Fibroblast of pulmonary artery (primary cell): ENCODE measurements at places on chromosomes 11 and 22.
A peak's percentile ranks its signal among the peaks of the same experiment; 100 is the strongest.

GRCh38 chr11:104001561-104002056, 34.8 kb upstream of the DDI1 start:
- peak; percentile 59 for DNase-seq

DNA sequence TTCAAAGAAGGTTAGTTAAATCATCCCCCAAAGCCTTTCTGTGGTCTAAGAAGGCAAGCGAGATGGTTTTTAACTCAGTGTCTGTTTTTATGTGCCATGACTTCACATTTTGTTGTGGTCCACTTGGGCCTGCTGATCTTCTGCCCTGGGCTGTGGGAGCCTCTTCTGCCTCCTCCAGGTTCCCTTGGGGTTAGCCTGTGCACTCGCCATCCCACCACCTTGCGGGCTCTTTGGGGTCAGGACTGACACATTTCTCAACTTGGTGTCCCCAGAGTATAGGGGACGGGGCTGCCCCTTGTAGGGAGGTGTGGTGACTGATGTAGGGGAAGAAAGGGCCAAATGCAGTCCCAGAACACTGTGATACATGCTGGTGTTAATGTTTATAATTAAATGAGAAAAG, 207.0 kb downstream of the TBC1D22A start:
- no peak for DNase-seq

DNA sequence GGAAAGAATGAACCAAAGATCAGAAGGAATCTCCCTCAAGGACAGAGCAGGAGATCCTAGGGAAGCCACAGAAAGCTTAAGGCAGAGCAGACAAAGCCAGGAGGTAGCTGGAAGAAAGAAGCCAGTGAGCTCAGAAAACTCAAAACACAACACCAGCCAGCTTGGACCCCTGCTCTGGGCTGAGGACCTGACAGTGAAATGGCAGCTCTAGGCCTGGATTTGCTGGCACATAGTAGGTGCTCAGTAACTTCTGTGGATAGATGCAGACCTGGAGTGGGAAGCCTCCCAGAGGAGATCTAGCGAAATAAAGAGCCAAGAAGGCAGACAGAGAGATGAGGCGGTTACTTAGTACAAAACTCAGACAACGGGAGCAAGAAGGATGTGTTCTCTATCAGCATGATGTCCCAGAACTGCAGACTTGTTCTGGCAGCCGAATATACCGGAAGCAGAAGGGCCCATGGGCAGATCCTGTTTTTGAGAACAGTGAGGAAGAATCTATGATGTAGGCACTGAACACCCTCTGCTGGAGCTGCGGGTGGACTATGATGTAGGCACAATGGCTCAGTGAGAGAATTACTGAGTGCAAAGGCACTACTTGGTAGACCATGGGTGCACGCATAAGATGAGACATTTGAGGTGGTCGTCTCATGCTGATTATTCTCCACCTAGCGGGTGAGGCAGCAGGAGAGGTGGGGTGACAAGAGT, 4.8 kb downstream of the ROBO4 start:
- DNase-seq, result peak; percentile 15

DNA sequence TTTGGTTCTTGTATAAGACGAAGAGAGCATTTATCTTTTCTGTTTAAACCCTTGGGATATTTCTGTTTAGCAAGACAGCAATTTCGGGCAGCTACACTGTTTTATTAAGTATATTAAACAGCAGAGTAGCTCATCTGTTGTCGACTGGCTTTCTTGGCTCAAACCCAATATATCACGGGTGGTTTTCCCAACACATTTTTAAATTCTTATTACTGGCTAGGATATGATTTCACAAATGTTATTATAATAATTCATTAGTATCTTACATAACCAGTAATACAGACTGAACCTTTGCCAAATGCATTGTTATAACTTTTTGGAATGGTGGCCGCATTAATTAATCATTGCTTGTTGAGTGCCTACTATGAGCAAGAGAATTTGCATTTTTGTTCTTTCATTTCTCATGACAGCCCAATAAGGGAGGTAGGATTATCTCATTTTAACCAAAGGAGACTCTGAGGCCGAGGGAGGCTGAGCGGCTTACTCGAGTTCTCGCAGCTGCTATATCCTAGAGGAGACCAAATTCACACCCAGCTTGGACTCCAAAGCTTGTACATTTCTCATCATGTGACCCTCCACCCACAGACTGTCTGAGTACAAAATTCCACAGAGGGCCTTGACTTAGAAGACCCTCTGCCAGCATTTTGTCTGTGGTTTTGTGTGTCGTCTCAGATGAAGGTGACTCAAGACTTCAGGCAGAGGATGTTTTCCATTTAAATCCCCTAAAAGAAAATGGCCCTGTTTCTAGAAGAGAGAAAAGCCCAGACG, 304.9 kb downstream of the NTM start:
- no peak for DNase-seq

GRCh38 chr11:133413703-133414102, 118.6 kb downstream of the OPCML start:
- no peak for DNase-seq

GRCh38 chr11:11251394-11251970, 101.6 kb downstream of the CSNK2A3 start:
- no peak for DNase-seq

GRCh38 chr22:37431801-37432707, 4.8 kb upstream of the ELFN2 start:
- peak; percentile 96 for DNase-seq

DNA sequence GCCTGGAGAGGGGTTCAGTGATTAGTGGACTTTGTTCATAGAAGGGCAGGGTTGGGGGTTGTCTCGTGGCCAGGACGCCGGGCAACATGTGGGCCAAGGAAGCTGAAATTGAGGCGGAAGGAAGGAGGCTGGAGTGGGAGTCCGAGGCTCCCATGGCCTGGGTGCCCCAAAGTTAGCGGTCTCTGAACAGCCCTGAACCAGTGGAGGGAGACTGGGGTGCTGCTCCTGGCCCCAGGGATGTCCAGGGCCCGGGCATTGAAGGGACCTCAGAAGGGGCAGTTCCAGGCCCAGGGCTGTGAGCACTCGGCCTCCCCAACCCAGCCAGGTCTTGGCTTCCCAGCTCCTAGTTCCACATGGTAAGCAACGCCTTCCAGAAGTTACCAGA, 59.2 kb upstream of the PRODH start:
- no peak for DNase-seq

- DNase-seq, result no peak
Observed at GRCh38 chr11:122068837-122069236, 47.2 kb downstream of the BLID start.

GRCh38 chr11:15692739-15693138, 578.0 kb downstream of the INSC start:
- DNase-seq, result no peak

GRCh38 chr22:26589367-26589844, 526 bp downstream of the TPST2 start:
- no peak for DNase-seq

- peak; percentile 85 for DNase-seq
Observed at GRCh38 chr11:73334384-73335203, 26.5 kb downstream of the ARHGEF17 start.

DNA sequence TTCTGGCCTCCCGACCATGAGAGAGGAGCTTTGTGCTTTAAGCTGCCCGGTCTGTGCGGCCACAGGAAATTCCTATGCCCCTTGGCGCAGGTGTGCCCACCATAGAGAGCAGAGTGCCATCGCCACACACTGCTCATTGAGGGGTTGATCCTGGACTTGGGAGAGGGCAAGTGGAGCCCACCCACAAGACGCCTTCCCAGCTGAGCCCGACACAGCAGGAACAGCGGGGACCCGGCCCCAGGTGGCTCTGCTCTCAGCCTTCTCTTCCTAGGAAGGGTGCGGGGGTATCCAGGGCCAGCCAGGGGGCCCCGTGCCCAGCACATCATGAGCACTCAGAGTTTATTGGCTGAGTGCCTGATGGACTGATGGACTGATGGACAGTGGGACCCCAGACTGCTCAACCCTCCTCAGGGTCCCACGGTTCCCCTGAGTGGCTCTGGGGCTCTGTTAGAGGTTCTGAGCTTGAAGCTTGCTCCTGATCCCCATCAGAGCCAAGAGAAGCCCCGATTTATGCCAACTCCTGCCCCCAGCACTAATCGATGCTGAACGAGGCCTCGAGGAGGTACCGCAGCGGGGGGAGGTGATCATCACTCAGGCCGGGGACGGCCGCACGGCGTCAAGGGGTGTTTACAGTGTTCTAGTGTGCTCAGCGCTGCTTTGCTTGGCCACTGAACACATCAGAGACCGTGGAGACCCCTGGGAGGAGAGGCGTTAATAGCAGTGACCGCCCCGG, 13.5 kb upstream of the MRGPRD start:
- DNase-seq, result no peak

GRCh38 chr11:71322861-71323582, 70.6 kb upstream of the SHANK2 start:
- no peak for DNase-seq

DNA sequence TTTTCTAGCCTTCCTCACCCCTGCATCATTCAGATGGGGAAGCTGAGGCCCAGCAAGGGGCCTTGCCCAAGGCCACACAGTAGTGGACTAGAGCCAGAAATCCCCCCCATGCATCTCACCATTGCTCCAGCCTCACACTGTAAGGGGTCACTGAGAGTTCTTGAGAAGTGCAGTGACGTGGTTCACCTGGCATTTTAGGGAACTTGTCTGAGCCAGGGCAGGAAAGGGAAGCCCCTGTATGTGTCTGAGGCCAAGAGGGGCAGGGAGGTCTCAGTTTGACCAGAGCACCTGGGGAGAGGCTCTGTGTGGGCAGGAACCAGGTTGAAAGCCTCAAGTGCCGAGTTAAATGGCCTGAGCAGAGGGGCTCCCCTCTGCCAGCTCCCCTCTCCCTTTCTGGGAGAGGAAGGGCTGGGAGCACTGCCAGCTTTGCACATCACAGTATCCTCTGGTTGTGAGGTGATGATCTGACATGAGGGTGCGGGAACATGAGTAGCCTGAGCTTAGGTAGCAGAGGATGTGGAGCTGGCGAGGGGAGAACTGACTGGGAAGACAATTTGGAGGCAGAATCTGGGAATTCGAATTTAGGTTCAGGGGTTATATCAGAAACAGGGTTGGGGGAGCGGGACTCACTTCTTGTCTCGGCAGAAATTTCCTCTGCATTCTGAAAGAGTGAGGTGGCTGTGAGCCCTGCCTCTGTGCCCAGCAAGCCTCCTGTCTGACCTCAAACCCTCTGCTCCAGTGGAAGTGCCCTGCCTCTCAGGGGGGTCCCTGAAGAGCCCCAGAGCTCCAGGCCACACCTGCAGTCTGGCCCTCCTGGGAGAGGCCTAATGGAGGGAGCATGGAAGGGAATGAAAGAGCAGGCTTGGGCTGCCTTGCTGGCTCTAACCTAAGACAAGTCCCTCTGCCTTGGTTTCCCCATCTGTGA, 14.6 kb downstream of the ARHGEF17 start:
- peak; percentile 45 for DNase-seq

- no peak for DNase-seq
Observed at GRCh38 chr11:46285173-46285572, 7.7 kb downstream of the CREB3L1 start.

- DNase-seq, result peak; percentile 1
Observed at GRCh38 chr11:70942593-70942992, 309.8 kb downstream of the SHANK2 start.

- no peak for DNase-seq
Observed at GRCh38 chr22:48832592-48832991, 995.1 kb downstream of the BRD1 start.

DNA sequence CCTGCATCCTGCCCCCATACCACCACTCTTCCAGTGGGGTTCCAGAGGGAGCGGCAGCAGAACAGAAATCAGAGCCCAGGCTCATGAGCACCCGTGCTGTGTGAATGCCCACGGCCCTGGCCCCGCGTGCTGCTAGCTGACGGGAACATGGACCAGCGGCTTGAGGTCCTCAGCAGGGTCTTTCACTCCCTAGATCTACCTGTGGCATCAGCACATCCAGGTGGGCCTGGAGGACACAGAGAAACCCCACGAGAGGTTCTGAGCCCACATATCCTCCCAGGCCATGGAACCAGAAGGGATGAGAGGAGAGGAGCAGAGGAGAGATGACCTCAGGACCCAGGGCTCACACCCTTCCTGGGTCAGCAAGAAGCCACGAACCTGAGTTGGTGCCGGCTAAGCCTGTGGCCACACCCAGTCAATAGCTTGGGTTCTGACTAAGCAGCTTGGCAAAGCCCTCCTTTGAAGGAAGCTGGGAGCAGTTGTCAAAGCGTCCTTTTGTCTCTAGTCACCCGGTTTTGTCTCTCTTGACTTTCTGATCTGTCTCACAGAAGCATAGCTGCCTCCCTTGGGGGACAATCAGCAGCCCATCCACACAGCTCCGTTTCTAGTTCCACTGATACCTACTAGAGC, 89.3 kb upstream of the LMO1 start:
- no peak for DNase-seq

DNA sequence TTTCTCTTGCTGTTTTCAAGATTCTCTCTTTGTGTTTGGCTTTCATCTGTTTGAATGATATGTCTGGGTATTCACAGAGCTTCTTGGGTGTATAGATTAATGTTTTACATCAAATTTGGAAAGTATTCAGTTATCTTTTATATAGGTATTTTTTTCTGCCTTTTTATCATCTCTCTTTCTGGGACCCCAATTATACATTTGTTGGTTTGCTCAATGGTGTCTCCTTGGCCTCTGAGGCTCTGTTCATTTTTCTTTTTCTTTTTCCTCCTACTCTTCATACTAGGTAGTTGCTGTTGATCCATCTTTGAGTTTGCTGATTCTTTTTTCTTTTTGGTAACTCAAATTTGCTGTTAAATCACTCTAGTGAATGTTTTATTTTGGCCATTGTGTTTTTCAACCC, 14.3 kb downstream of the PLAAT5 start:
- DNase-seq, result no peak

DNA sequence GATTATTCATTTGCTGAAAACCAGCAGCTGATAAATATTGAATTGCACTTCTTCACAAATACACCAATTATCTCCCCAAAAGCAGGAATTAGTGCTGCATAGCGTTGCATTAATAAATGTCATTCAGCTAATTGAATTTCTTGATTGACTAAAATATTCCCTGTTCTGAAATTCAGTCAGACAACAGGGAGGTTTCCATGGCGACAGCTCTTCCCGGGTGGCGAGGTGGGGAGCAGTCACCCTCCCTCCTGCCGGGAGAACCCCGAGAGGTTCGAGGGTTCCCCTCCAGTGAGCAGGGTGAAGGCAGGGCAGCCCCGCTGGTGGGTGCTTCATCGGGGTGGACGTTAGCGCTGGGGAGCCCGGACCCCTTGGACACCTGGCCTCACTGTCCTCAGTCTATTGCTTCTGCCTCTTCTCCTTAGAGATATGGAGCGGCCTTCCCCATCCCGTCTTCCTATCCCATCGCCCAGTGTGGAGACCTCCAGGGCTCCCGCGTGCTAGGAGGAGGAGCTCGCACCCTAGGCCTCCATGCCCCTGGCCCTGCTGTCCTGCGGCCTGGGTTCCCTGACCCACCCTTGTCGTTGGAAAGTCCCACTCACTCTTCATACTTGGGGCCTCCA, 983.5 kb downstream of the BRD1 start:
- no peak for DNase-seq
